ENCODE measurements at places on chromosomes 2 and 18.

DNA sequence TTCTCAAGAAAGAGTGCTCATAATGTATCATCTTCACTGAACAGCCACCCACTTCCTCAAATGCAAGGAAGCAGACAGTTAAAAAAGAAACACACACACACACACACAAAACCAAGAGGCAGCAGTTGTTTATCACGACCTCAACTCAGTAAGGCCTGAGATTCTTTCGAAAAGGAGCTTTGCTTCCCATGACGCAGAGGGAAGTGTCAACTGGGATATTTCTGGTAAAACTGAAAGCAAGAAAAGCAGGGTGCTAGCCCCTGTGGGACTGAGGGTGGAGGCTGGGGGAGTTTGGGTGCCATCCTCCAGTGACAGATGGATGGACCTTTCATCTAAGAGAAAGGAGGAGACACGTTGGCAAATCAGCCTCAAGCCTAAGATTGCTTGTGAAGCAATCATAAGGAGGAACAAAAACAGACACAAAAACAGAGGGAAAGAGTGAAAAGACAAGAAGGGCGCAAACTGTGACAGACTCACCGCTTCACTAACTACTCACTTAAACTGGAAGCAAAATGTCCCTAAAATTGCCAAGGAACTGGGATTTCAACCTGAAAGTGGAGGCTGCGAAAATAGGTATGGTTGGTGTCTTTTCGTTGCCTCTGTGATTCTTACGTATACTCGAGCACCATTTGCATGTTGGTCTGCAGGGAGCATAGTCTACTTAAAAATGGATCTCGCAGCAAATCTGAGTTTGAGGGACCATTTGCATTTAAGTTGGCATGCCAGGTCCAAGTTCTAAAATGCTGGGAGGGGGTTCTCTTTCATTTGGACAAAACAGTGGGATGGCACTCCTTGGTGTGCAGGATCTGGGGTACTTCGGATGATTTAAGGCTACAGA lies at the start of gene ARHGAP25:
Gene ARHGAP25 (plus strand): TSS at position 124 of the 838 bp plus-strand sequence. CDS start 389 bp downstream, at position 513.
- no peak for DNase-seq

DNA sequence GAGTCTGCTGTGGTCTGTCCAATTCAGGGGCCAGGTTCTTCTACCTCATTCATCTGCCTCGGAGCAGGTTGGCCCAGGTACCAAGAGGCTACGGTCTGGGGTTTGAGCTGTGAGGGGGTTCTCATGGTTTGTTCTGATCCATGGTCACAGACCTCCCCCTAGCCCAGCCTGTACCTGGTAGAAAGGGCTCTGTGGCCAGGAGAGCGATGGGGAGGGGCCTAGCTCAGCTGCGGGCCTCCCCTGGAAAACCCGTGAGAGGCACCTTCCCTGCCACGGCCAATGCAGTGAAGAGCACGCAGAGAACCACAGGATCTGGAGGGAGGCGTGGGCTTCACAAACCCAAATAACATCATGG lies 19.6 kb upstream of the ALLC start:
- no peak for DNase-seq

- no peak for DNase-seq
These were observed 28.3 kb upstream of the CCL20 start for GRCh38 chr2:227785293-227785692.

GRCh38 chr2:157592948-157593347 lies 35.7 kb downstream of the ACVR1C start:
- no peak for DNase-seq

GRCh38 chr2:17661460-17661859 lies 92.2 kb downstream of the SMC6 start:
- no peak for DNase-seq

GRCh38 chr2:128315829-128316776 lies 2.6 kb downstream of the HS6ST1 start:
- peak; percentile 13 for DNase-seq

GRCh38 chr2:121648206-121649148 lies 785 bp downstream of the CLASP1 start:
- peak; percentile 45 for DNase-seq

- no peak for DNase-seq
These were observed 215.6 kb upstream of the SMIM21 start for GRCh38 chr18:75643083-75643482.

DNA sequence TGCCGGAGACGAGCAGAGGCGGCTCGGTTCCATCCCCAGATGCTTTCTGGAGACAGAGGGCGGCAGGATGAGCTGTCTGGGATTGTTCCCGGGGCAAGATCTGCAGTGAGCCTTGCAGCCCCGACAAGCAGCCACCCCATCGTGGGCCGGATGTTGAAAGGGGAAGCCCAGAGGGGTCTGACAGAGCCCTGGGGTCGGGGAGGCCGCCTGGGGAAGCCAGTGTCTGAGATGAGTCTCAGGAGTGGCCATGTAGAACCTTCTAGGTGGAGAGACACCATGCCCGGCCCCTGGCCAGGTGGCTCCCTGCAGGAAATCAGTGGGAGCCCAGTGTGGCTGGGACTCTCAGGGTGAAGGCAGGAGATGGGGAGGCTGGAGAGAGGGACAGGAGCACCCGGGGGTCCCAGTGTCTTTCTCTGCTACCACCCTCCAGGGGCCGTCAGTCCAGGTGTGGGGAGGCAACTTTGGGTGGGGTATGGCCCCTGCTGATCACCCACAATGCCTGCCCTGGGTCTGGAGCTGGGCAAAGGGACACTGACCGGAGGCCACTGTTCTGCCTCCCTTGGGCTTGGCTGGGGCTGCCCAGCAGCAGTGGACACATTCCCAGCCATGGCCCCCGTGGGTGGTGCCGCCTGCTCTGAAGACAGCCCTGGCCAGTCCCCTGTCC lies 128.3 kb upstream of the HS6ST1 start:
- DNase-seq, result no peak

DNA sequence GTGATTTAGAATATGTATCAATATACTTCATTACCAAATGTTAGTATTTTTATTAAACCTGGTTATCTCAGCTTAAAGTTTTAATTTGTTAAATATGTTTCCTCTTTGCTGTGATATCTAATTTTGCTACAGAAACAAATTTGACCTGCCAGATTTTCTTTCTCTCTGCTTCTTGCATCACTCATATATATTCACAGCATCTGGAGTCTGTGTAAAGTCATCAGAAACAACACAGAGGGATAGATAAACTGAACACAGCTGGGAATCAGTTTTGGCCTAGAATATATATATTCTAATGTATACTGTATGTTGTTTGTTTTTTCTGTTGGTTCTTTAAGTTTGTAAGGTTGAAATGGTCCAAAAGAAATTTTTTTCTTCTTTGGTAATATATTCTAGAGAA lies 8.5 kb downstream of the PSMD14 start:
- DNase-seq, result no peak

DNA sequence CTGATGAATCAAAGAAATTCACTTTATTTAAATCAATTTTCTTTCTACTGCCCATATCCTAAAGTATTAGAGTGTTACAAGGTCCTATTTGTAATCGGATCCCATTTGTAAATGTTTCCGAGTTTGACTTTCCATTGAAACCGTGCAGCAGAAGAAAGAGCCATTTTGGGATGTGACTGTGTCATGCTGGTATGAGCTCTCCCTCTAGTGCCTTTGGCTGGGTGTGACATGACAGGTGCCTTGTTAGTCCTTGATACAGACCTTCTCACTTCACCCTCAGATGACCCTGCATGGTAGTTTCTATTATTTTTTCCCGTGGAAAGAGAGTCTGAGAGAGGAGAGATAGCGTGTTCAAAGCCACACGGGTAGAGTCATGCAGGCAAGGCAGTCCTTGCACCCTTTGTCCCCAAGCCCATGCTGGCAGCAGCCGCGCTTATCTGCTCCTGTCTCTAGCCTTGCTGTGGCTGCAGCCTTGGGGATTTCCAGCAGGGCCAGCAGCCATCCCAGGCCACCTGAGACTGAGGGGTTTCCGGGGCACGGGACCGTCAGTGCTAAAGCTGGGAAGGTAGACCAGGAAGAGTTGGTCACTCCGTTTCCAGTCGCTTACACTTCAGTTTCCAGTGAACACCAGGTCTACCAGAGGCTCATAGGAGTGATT lies 21.4 kb downstream of the CHMP1B start:
- DNase-seq, result peak; percentile 44

GRCh38 chr2:41992671-41993434 lies 55.0 kb upstream of the PKDCC start:
- no peak for DNase-seq

DNA sequence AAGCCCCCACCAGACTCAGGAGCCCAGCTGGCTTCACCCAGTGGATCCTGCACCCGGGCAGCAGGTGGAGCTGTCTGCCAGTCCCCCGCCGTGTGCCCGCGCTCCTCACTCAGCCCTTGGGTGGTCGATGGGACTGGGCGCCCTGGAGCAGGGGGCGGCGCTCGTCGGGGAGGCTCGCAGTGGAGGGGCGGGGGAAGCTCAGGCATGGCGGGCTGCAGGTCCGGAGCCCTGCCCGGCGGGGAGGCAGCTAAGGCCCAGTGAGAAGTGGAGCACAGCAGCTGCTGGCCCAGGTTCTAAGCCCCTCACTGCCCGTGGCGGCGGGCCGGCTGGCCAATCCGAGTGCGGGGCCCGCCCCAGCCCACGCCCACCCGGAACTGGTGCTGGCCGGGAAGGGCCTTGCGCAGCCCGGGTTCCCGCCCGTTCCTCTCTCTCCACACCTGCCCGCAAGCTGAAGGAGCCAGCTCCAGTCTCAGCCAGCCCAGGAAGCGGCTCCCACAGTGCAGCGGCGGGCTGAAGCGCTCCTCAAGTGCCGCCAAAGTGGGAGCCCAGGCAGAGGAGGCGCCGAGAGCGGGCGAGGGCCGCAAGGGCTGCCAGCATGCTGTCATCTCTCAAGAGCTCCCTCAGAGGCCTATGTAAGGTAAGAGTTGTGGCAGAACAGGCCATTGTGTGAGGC lies 1307.8 kb upstream of the TMEFF2 start:
- no peak for DNase-seq

DNA sequence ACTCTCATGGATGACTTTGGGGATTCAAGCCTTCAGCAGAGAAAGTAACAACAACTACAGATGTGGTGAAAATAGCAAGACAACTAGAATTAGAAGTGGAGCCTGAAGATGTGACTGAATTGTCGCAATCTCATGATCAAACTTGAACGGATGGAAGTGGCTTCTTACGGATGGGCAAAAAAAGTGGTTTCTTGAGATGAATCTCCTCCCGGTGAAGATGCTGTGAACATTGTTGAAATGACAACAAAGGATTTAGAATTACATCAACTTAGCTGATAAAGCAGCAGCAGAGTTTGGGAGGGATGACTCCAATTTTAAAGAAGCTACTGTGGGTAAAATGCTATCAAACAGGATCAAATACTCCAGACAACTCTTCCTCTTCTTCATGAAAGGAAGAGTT lies 43.1 kb downstream of the AAK1 start:
- no peak for DNase-seq

DNA sequence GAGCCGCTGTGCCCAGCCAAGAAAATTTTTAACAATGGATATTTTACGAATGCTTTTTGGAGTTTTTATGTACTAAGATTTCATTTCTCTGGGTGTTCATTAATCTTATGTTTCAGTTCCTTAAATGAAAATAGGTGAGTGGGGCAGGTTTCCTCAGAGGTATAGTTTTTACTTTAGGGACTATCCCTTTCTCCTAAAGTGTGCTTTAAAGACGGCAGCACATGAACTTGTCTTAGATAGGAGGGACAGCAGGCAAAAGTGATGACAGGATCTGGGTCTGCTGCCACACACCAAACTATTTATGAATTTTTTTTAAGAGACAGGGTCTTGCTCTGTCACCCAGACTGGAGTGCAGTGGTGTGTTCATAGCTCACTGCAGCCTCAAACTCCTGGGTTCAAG lies 8.0 kb upstream of the REL start:
- DNase-seq, result no peak

DNA sequence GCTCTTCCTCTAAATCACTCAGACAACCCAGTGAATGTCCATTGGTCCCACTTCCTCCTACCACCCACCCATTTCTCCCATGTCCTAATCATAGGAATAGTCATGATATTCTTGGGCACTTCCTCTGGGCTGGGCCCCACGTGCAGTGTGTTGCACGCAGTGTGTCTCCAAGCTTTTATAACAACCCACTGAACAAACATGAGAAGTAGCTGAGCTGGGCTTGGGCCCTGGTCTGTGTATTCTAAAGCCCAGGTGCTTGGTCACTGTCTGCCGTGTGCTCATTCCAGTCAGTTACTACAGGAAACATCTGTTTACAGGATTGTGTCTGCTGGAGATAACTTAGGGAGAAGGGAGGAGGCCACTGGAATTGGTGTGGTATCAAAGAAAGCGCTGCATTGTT lies 64.2 kb upstream of the THOC1 start:
- no peak for DNase-seq

- DNase-seq, result peak; percentile 42
These were observed 27.6 kb upstream of the ASAP2 start for GRCh38 chr2:9178904-9179571.

DNA sequence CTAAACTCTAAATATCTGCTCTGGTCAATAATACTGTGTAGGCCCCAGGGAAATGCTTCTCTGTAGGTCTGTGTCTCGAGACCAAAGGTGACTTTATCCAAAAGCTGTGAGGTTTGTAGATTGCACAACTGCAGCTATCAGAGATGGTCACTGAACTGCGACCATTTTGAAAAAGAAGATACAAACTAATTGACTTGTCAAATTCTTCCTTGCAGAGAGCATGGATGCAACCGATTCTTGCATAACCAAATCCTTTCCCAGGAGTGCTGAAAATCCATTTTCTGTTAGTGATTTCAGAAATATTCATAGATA lies 155.8 kb downstream of the SH3BP4 start:
- DNase-seq, result no peak

DNA sequence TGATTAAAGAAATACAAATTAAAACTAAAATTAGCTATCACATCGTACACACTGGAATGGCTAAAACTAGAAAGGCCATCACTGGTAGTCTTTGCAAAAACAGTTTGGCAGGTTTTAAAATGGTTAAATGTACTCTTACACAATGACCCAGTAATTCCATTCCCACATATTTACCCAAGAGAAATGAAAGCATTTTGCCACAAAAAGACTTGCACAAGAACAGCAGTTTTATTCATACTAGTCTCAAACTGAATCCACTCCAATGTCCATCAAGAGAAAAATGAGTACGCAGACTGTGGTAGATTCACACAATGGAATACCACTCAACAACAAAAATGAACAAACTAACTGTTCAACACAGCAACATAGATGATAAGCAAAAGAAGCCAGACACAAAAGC lies 29.1 kb downstream of the SP140L start:
- DNase-seq, result no peak

DNA sequence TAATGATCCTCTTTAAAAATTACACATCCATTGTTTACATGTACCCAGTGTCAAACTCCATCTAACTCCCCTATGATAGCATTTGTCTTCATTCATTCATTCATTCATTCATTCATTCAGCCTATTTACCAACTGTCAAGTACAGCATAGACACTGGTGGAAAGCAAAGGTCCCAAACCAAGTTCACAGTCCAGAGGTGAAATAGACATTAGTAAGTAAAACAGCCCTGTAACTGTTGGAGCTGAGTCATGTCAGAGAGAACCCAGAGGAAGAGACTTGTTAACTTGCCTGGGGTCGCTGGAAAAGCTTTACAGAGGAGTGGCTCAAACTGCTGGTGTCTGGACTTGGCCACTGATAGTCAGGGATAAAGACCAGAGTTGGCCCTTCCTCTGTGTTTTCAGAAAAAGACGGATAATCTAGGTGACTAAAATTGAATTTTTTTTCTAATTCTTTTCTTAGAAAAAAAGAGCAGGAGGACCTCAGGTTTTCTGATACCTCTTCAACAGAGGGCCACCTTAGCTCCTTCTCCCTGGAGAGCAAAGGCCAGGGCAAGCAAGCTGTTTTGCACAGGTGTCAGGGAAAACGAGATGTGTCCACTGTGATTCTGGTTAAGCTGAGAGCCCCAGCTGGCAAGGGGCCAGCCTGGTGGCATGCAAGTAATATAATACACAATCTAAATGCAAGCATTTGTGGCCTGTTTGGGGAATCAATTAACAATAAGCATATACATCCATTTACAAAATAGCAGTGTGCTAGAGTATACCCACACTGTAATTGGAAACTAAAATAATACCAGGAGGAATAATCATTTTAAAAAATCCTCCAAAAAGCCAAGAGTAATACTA lies 96.7 kb upstream of the SLC14A2 start:
- no peak for DNase-seq

Measured in frontal cortex (tissue), 4 donors.